ENCODE measurements at places on chromosomes 7 and 10.
A peak's percentile ranks its signal among the peaks of the same experiment; 100 is the strongest.

DNA sequence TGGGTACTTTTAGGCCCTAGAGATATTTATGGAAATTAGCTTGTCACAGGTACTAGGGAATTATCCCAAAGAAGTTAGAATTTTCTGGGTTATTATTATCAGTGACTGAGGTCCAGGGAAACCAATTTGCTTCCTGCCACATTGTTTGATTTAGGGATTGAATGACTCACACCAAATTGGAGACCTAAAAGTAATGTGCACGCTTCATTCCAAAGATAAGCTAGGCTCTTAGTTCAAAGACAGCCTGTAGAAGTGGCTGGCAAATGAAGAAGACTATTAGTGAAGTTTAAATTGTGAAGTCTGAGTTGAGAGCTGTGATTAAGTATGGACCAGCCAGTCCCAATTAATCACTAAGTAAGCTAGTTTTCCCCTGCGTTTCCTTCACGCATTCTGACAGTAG is 188.1 kb upstream of the MYO3A start:
- DNase-seq = peak; percentile 67

GRCh38 chr7:20348125-20348807 is 17.6 kb downstream of the ITGB8 start:
- DNase-seq = no peak

GRCh38 chr7:138662076-138662990 is 38.8 kb downstream of the SVOPL start:
- no peak for DNase-seq

- peak; percentile 62 for DNase-seq
Measured at GRCh38 chr10:95841661-95842498, 65.9 kb upstream of the CC2D2B start.

- DNase-seq = no peak
Measured at GRCh38 chr7:78095549-78095948, 297.0 kb downstream of the PHTF2 start.

DNA sequence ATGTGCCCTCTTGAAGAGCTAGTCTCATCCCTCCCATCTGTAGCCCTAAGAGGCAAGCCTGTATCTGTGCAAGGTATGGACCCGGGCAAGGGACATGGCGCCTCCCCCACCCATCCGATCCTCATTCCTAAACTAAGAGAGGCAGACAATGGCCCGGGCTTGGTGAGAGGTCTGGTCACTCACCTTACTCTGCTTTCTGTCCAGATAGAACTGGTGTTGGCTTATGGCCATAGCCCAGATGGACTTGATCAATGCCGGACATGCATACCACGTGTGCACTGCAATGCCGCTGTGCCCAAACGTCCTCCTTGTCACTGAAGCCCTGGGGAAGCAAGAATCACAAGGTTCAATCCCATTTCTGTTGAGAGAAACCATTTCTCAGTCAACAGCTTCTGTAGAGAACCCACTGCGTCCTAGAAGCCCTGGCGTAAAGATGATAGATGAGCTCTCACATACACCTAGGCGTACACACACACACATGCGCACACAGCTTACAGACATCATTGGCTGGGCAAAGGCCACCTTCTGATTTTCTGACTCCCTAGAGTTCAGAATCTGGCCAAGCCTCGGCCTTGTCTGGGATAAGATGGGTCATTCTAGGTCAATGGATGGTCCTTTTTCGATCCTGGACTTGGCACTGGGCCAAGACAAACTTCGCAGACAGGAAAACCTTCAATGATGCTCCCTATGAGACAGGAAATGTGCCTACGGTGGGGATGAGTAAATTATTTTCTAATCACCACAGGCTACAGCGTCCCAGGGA is 114.6 kb downstream of the PRPF18 start:
- no peak for DNase-seq

GRCh38 chr7:39749717-39750116 is 126.3 kb downstream of the RALA start:
- DNase-seq = no peak

DNA sequence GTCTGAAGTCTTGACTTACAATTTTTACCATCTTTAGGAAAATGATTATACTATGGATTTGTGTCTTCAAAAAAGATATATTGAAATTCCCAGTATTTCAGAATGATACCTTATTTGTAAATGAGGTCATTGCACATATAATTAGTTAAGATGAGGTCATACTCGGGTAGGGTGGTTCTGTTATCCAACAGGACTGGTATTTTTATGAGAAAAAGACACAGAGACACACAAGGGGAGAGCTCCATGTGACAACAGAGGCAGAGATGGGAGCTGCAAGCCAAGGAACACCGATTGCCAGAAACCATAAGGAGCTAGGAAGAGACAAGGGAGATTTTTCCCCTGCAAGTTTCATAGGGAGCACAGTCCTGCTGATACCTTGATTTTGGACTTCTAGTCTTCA is 356.9 kb downstream of the ARL4A start:
- no peak for DNase-seq

DNA sequence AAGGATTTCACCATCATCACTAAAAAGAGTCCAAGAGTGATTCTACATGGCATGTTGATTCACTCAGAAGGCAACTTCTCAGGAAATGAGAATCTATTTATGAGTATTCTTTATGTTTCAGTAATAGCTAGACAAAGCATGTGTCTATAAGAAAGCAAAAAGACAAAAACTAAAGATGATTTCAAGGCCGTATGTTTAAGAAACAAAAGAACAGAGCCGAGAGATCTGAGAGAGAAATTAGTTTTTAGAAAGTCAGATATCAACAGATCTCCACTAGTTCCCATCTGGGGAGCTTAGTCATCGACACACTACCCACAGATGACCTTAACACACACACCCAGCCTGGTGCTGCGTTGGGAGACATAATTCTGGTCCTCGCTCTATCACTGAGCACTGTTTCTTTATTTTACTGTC is 21.0 kb downstream of the PIP4K2A start:
- DNase-seq = no peak

DNA sequence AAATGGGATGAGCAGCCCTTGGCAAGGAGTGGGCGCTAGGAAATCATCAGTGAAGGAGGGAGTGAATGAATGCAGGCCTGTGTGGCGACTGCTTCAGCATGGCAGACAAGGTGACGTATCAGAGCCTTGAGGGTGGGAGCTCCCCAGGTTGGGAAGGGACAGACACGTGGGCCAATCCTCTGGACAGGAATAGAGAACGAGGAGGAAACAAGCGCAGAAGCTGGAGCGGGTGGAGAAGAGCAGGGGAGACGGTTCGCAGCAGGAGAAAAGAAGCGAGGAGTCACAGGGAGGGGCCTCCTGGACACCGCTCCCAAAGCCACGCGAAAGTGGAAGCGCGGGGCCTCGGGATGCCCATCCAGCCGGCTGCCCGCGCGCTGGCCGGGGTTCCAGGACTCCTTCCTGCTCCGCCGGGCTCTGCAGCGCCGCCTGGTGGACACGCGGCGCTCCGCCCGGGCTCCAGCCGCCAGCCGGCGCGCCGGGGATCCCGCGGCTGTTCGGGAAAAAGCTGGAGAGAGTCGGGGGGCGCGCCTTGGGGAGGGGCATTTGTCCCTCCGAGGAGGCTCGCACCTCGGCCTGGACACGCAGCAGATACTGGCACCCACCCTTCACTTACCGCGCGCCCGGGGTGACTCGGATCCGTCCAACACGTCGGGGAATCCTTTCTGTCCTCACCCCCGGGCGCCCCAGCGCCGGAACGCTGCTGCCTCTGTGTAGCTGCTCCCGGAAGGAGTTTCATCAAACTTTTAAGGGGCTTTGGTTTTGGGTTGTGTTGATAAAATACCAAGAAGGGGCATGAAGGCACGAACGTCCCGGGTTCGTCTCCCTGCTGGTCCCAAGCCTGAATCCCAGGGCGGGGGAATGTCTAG is 6.3 kb downstream of the ZNF503 start:
- no peak for DNase-seq

DNA sequence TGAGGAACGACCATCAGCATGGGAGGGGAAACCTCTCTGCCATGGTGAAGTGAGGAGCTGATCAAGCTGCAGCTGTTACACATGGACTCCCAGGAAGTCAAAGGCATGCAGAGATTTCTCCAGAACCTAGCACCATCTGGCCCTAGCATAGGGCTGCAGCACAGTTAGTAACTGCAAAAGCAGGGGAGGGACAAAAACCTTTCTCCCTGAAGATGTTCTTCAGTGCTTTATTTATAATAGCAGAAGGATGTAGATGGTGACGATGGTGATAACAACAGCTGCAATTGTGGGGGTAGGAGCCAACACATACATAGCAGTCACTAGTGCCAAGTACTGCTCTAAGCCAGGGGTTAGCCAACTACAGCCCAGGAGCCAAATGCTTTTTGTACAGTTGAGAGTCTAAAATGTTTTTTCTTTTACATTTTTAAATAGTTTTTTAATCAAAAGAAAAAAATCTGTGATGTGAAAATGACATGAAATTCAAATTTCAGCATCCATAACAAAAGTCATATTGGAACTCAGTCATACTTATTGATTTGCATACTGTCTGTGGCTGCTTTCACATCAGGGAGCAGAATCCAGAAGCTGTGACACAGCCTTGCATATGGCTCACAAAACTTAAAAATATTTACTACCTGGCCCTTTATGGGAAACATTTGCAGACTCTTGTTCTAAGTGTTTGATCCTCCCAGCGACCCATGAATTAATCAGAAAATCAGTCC is 299.5 kb downstream of the ELMO1 start:
- DNase-seq = no peak

All from renal cortical epithelial cell (primary cell).